ENCODE measurements at places on chromosomes 7 and 10. TPM values are rescaled to one million over a fixed set of nuclear protein-coding genes. Genes with fewer than 3 reads are reported as not detected.

Gene PRRT4
- 0.21 TPM for total RNA-seq

Gene GIMAP8
- 9.4 TPM for total RNA-seq

Gene CCT6A
- 308 TPM for total RNA-seq

Gene GFRA1
- not detected for total RNA-seq

Gene JAKMIP3
- total RNA-seq = 1.3 TPM

Gene C10orf67
- total RNA-seq = 0.18 TPM

Gene ZNF107
- 12.6 TPM for total RNA-seq
